ENCODE measurements at places on chromosomes 11 and 22.

DNA sequence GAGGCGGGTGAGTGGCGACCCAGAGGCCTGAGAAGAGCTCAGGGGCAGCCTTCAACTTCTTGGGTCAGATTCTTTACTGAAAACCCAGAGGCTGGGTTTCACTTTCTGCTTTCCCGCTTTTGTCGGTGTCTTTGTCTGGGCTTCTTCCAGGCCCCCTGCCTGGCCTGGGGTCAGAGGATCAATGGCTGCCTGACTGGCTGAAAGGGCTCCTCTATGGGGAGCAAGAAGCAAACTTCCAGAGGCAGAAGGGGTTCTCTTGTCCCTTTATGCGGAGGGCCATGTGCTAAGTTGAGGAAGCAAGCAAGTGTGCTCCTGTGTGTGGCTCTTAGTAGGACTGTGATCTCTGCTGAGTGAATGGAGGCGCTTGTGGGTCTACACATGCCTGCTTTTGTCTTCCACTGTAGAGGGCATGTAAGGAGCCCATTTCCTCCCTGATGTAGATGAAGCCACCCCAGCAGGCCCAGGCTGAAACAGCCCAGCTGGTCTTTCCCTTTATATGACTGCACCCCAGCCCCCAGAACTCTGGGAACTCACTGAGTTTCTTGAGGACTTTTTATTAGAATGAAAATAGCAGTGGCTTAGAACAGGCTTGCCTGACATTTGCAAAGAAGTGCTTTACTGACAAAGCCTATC lies 1.0 kb upstream of the PKNOX2 start:
- DNase-seq, result no peak

- no peak for DNase-seq
These were observed 65.4 kb downstream of the ZC3H12C start for GRCh38 chr11:110158317-110159200.

DNA sequence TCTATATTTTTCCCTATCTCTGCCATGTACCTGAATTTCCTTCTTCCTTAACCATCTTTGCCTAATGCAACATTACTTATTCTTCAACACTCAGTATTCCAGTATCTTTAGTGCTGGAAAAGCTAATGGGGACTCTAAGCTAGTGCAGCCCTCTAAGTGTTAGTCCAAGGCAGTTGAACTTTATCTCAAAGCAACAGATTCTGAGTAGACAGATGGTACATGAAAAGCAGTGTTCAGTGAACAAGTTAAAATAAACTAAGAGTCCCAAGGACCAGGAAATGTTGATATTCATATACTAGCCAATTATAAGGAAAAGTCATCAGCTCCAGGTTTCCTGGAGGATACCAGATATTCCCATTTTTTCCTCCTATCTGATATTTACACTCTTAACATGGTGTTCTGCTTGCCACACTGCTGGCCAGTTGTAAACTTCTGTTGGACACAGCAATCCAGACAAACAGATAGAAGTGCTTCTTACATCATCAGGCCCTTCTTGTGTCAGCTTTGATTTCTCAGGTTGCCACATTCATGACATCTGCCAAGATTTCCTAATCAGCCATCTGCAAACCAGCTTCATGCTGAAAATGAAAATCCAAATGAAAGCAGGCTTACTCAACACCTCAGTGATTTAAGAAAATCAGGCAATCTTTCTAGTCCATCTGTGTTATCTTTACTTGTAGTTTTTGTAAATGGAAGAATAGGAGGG lies 255.9 kb upstream of the POU2AF2 start:
- peak; percentile 26 for DNase-seq

DNA sequence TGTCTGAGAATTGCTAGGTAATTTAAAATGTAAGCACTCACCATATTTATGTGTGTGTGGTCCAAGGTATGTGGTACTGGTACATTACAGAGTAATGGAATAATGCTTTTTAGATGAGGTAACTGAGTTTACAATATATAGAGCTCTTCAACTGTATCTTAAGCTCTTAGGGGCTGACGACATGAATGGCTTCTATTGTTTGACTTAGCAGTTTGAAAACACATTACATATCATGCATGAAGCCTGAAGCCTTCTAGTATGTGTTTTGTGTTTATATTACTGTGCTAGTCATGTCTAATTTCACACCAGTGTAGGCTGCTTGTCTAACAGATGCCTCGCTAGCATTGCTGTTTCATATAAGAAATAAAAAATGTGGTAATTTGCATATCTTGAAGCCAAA lies 37.2 kb downstream of the GAS2 start:
- DNase-seq, result peak; percentile 14

DNA sequence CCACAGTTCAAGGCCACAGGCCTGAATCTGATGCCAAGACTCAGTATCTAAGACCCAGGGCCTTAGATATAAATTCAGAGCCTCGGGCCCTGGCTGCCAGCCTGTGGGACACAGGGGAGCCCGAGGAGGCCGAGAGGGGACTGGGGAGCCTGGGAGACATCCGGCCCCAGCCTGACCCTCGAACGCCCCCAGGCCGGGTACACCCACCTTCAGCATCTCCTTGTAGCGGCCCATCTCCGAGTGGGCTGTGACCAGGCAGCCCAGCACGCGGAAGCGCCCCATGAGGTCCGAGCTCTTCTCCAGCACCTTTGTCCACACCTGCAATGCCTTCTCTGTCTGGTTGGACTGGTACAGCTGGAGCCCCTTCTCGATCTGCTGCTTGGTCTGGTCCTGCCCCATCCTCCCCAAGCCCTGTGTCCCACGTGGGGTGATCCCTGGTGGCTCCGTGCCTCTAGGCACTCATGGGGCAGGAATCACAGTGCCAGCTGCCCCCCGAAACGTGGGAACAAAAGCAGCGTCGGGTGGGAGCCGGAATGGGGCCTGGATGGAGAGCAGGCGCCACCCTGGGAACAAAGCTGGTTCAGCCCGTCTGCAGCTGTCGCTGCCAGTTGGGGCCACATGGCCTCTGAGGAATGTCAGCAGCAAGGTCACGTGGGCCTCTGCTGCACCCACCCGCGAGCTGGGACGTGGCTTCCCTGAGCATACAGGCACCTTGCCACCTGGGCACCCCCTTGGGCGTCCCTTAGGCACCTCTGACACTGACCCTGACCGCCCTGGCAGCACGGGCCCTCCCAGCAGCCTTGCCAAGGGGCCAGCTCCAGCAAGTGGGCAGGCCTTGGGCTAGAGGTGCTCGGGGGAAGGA lies at the start of gene RAPSN:
RAPSN (minus strand) TSS at position 571 of the 862 bp plus-strand sequence; CDS start at position 399, 172 bp downstream.
- DNase-seq, result no peak

GRCh38 chr11:58658623-58659022 lies 36.2 kb downstream of the CNTF start:
- no peak for DNase-seq

- no peak for DNase-seq
These were observed 841 bp upstream of the EIF4G2 start for GRCh38 chr11:10809373-10810160.

GRCh38 chr11:10418259-10418949 lies 36.7 kb upstream of the AMPD3 start:
- no peak for DNase-seq

DNA sequence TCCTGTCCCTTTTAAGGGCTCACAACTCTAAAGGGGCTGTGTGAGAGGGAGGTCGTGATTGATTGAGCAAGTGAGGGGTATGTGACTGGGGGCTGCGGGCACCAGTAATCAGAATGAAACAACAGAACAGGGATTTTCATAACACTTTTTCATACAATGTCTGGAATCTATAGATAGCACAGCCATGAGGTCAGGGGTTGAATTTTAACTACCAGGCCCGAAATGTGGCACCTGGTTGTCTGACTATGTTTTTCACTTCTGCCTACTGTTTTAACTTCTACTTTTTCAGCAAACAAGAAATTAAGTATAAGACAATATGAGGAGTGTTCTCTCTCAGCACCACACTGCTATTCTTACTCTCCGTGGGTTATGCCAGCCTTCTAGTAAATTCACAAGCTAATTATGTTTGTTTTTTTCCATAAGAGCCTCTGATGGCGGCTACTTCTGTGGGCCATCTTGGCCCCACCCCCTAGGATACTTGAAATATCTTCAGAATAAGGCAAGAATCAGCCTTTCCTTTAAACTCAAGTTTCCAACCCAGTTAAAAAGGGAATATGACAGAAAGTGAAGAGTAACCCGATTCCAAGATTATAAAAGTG lies 552.8 kb upstream of the CHORDC1 start:
- no peak for DNase-seq

- DNase-seq, result no peak
These were observed 2.5 kb downstream of the TSPO start for GRCh38 chr22:43153899-43154298.

DNA sequence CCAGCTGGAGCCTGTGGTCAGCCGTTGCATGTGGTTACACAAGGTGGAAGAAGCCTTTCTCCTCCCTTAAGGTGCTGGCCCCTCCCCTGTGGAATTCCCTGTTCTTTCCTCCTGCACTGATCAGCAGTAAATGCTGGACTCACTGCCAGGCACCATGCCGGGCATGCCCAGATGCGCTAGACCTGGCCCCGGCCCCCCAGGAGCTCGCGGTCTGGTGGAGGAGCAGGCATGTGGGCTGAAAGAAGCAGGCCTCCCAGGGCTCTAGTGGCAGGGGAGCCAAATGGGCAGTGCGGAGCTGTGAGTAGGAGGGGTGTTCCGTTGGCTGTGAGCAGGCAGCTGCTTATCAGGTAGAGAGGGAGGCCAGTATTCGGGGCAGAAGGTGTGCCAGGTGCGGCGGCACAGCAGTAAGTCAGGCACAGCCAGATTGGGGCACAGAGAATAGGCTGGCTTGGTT lies 10.2 kb downstream of the DGKZ start:
- DNase-seq, result no peak

- DNase-seq, result no peak
These were observed 22.2 kb downstream of the MRGPRG start for GRCh38 chr11:3196161-3197043.

DNA sequence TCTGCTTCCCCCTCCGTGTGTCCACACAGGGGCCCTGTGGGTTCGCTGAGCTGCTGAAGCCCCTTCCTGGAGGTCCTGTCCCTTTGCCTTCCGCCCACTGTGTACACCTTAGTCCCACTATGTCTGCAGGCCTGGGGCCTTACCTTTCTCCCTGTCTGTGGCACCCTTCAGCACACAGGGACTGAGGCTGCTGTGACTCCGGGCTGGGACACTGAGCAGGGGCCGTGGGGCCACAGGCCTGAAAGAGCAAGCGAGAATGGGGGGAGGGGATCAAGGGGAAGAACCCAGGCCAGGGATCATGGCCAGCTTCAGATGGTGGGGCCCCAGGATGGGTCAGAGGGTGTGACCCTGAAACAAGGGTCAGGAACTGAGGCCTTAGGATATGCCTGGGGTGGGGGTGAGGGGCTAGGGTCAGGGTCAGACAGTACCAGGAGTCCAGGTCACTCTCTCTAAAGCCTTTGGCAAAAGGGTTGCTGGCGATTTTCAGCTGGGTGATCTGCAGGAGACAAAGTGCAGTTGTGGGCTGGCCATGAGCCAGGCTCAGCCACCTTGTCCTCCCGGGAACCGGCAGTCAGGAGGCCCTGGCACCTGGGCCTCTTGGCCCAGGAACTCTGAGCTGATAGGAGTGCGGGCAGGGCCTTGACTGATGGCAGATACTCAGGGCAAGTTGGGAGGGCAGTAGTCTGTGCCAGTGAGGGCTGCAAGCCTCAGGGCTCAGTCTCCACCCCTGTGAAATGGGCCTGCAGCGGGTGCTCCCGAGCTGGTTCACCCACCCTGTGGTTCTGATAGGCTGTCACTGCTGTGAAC lies 2.6 kb upstream of the NUDT8 start:
- no peak for DNase-seq

GRCh38 chr11:2977113-2977512 lies 15.0 kb downstream of the NAP1L4 start:
- no peak for DNase-seq

DNA sequence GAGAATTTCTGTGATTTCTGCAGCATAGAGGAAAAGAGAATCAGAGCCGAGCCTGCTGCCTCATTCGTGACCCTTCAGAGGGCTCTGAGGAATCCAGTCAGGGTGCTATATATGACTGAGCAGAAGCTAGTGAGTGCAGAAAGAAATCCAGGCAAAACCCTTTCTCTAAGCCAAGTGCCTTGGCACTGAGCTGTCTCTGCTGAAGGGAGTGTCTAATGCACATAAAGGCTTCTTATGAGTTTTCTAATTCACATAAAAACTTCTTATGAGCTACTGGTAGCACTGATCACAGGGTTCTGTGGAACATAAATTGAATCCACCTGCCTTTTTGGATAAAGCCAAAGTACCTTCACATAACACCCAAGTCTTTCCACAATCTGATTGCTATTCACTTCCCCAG lies 785.7 kb upstream of the CCDC90B start:
- no peak for DNase-seq

DNA sequence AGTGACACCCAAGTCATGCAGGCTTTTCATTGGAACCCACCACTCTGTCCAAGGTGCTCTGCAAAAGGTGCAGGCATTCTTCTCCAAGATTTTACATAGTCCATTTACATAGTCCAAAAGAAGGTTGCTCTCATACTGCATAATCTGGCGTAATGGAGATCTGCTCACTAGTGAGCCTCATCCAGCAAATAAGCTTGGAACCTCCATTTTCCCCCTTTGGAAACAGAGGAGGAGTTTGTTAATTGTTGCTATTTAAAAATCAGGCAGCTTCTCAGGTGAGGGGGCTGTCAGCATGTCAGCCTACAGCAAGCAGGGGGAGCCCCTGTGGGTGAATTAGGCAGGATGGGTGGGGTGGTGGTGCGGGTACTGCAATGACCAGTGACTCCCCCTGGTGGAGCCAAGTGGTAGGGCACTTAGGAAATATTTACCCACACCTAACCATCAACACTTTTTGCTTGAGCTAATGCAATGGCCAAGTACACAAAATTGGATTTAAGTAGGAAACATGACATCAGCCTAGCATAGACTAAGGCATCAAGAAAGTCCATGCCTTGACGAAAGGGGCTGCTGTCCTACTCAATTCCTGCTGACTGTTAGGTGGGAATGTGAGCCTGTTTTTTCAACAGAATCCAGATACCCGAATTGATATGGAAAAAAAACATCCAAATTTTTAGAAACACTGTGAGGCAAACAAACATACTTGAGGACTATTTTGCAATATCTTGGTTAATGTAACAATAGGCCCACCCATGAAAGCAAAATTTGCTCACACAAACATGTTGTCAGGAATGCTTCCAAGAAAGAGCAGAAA lies 64.5 kb downstream of the AMBRA1 start:
- DNase-seq, result no peak

DNA sequence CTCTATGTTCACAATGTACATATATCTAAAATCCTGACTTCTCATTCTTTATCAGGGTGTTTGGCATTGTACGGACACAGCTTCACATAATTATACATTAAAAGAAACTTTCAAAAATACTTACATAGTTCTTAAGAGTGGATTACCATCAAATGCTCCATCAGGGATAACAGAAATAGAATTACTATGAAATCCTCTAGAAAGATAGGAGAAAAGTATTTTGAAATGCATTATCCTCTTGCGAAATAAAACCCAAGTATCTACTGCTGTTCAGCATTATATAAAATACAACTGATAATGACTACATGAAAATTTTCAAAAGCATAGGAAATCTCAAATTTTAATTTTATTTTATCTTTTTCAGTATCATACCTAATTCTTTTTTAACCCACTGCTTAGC lies 17.8 kb upstream of the CCDC34 start:
- no peak for DNase-seq

DNA sequence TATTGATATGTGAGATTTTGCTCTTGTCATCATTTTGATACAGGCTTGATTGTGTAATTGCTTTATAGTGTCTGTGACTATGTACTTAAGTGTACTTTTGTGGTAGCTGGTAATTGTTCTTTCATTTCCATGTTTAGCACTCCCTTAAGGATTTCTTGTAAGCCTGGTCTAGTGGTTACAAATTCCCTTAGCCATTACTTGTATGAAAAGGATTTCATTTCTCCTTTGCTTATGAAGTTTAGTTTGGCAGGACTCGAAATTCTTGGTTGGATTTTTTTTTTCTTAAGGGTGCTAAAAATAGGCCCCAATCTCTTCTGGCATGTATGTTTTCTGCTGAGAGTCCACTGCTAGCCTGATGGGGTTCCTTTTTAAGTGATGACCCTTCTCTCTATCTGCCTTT lies 346.8 kb downstream of the JRKL start:
- no peak for DNase-seq
